CD8-positive, alpha-beta memory T cell (primary cell): ENCODE measurements at places on chromosomes 7 and 10.

GRCh38 chr7:26091933-26092332 is 60.1 kb upstream of the NFE2L3 start:
- no peak for DNase-seq

GRCh38 chr10:17518338-17518737 is 63.9 kb upstream of the ST8SIA6 start:
- no peak for DNase-seq

GRCh38 chr10:110407301-110408170 is 90.2 kb upstream of the DUSP5 start:
- no peak for DNase-seq

- DNase-seq = no peak
Observed at GRCh38 chr10:4262870-4263600, 478.0 kb upstream of the KLF6 start.

DNA sequence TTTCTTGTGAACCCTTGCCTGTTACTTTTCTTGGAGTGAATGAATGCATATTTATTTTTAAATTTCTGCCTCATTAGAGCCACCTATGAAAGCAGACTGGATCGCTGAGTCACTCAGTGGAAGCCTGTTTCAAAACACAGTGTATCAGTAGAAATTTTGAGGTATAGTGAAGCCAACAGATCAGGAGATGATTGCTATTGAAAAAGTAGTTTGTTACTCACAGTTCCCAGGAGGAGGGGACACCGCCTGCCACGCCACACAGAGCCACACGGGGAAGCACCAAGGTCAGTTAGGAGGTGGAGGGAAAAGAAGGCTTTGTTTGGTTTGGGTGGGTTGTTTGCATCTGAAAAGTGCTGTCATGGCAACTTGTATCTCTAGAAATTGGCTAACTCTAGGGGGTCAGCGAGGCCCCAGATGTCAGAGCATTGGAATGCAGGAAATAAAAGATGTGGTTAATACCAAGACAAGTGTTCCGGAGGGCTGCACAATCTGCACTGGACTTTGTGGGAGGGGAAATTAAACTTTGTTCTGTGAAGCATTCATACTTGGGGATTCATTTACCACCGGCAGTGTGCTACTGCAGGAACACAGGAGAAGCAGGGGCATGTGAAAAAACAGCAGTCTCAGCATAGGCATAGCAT is 106.4 kb upstream of the SDK1 start:
- no peak for DNase-seq

- DNase-seq = no peak
Observed at GRCh38 chr7:117950601-117951260, 77.5 kb upstream of the CTTNBP2 start.

DNA sequence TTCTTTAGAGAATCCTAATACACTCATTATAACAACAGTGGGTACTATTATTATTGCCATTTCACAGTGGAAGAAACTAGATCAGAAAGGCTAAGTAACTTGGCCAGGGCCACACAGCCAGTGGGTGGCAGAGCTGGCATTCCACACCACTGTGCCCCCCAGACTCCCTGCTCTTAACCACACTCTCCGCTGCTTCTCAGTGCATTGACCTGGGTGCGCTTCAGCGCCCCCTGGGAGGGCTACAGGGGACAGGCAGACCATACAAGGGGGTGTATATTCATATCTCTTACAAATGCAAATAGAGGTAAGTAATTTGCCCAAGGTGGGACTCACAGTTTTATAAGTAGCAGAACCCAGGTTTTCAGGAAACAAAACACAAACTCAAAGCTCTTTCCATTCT is 77.0 kb upstream of the NMT2 start:
- DNase-seq = no peak

DNA sequence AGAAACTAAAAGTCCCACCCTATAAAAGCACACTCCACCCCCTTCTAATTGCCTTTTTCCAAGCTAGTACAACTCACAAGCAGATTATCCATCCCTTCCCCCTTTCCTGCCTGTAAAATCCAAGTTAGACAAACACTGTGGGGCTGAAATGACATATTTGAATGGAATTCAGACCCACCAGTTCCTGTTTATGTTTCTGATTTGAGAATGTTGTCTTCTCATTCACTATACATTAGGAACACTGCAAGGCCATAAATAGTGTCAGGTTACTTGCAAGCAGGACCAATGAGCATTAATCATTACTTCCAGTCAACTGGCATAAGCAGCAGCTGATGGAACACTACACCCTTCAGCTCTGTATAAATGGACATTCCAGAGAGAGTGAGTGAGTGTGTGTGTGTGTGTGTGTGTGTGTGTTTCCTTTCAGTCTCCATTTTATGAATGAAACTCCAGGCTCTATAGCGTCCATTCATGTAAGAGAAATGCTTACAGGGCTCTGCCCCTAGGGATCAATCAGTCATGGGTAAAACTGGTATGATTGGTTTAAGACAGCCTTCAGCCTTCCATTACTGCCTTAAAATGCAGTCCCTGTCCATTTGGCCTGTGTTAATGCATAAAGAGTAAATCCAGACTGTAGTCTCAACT is 69.3 kb downstream of the ETV1 start:
- DNase-seq = no peak

DNA sequence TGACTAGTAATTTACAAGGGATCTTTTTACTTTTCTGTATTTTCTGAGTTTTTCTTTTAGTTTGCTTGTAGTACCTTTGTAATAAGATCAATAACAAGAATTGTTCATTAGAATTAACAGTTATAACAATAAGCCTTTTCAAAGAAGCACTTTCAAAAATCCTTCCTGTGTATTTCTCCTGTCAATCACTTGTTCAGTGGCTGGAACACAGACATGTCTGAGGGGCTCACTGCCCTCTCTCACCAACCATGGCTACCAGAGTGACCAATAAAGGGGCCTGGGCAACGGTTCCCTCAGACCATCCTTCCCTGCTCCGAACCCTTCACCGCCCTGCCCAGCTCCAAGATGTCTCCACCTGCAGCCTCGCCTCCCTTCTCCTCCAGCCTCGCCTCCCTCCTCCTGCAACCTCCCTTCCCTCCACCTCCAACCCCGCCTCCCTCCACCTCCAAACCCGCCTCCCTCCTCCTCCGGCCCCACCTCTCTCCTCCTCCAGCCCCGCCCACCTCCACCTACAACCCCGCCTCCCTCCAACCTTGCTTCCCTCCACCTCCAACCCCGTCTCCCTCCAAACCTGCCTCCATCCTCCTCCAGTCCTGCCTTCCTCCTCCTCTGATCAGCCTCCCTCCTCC is 353.4 kb downstream of the TNS3 start:
- DNase-seq = no peak

GRCh38 chr10:63520500-63521415 is at the start of gene REEP3:
Gene REEP3, plus strand, starts transcription at chr10:63521401. Its CDS starts 145 bp downstream, at chr10:63521546.
- peak; percentile 59 for DNase-seq

GRCh38 chr10:103535595-103535994 is 42.1 kb downstream of the NEURL1 start:
- no peak for DNase-seq

DNA sequence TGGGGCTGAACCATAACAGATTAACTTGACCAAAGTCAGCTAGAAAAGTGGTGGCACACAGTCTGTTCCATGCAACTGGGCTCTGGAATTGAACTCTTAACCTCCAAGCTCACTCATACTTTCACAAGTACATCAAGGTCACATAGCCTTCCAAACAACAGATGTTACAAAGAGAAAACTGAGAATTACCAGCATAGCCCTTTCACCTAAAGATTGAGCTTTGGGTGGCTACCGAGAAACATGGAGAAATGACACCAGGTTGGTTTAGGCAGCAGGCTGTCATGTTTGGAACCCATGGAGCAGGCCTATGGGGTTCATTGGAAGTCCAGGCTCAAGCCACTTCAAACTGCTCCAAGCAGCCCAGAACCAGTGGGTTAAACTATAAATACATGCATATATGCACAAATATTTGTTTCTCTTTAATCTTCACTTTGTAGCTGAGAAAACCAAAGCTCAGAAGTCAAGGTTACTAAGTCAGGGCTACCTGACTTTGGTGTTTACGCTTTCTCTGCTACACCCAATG is 59.1 kb downstream of the MALSU1 start:
- no peak for DNase-seq

DNA sequence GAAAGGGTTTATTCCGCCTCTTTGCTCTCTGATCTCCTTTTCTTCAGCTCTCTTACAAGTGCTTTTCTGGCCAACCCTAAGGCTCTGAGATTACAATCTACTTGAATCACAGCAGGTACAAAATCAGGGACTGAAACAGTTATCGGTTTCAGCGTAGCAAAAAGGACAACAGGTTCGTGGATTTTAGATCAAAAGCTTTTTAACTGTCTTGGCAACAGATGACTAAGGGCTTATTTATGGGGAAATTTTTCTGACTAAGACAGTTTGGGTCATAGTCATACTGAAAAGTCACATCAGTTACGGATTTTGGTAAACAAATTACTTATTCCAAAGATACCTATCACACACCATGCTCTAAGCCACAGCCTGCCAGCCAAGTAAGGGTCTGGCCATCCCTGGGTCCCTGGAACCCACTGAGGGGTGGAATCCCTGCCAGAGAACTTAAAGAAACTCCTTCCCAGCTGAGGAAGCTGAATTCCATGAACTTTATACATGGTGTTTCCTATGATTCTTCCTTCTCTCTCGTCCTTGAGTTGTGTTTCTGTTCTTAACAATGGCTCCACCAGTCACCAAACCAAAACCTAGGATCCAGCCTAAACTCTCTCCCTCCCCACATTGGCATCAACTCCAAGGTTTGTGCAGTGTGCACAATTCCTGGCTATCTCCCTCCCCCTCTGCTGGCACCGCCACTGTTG is 169.3 kb downstream of the FAM107B start:
- peak; percentile 66 for DNase-seq

GRCh38 chr10:61834519-61834918 is 67.0 kb upstream of the ARID5B start:
- DNase-seq = no peak

DNA sequence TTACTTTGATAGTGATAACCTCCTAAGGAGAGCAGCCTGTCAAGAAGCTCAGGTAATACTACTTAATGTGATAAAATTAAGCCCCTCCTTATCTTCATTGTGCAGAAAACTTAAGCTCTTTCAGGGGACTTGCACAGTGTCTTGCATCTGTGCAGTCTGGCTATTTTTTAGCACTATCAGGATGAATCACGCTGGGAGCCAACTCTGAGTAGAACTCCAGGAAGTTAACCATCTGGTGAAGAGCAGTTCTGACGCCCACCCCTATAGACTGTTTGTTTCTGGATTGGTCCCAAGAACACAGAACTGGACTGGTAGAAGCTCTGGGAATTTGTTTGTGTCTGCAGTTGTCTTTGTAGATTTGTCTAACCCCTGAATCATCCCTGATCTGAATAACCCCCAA is 41.9 kb downstream of the AGK start:
- no peak for DNase-seq

DNA sequence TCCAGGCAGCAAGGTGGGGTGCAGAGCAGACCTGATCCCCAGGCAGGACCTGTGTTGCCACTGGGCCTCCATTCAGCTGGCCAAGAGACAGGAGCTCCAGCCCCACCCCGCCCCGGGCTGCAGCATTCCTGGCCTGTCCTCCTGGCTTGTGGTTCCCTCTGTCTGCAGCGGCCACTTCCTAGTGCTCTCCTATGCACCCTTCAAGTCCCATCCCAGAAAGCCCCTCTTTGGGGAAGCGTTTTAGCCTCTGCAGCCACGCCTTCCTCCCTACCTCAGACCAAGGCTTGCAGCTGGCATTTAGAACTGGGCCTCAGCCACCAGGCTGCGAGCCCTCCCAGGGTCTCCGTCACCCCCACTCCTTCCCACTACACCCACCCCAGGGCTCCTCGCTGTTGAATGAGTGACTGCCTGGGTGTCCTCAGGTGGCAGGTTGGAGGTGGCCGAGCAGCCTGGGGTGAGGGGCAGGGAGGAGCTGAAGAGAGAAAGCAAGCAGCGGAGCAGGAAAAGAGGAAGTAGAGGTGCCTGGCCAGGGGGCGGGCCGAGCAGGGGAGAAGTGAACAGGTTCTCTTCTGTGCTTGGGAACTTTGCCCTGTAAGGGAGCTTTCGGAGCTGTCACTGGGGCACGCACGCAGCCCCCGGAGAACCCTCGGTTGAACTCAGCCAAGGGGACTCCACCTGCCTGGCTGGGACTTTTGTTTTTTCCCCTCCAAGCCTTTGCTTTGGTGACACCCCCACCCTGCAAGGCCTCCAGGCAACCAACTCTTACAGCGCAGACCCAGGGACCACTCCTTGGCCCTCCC is 109.1 kb upstream of the TNRC18 start:
- DNase-seq = peak; percentile 45

GRCh38 chr10:121069061-121069850 is 218.1 kb downstream of the WDR11 start:
- DNase-seq = no peak

DNA sequence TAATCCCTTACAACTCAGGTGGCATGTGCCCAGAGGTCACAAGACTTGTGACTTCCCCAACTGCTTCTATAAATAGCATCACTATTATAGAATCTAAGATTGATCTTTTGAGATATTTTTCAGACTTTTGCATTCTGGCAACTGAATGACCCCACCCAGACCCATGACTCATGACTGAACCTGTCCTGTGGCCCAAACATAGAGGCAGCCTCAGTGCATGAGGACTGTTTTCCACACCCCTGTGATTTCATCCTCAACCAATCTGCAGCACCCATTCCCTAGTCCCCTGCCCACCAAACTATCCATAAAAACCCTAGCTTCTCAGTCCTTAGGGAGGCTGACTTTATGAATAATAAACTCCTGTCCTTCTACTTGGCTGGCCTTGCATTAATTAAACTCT is 84.5 kb downstream of the MICU1 start:
- DNase-seq = no peak

- no peak for DNase-seq
Observed at GRCh38 chr7:21123586-21123985, 304.3 kb upstream of the SP4 start.

- DNase-seq = peak; percentile 21
Observed at GRCh38 chr10:22321924-22322640, 1.2 kb downstream of the BMI1 start.

DNA sequence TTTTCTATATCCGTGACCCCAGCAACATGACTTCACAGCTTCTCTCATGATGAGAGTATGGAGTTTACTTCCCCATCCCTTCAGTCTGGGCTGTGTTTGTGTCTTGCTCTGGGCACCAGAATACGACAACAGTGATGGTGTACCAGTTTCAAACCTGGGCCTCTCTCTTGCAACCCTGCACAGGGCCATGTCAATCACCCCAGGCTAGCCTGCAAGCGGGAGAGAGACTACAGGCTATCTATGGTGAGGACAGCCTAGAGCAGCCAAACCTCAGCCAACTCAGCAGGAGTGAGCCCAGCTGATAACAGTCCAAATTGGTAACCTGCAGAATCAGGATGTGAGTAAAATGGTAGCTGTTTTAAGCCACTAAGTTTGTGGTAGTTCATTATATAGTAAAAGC is 235.8 kb downstream of the CHCHD3 start:
- no peak for DNase-seq

GRCh38 chr7:137768366-137768765 is 78.4 kb downstream of the DGKI start:
- DNase-seq = no peak

GRCh38 chr10:123427165-123427786 is 238.9 kb upstream of the GPR26 start:
- DNase-seq = no peak

DNA sequence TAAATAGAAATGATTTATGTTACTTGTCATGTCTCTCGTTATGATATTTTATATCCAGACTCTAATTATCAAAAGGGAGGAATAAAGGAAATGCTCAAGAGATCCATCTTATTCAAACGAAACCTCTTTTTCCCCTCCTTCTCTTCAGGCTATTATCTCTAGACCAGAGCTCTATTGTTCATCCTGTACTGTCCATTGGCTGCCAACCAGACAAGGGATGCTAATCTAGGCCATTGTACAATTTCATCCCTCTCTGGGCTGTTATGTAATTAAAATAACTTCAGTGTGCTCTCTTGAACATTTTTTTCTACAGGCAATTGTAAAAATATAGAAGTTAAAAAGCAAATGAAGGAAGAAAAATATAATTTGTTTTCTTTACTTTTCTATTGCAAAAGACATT is 220.4 kb downstream of the HDAC9 start:
- no peak for DNase-seq
